ENCODE measurements at places on chromosomes 1 and 21. TPM values are rescaled to one million over a fixed set of nuclear protein-coding genes. Genes with fewer than 3 reads are reported as not detected.

DNA sequence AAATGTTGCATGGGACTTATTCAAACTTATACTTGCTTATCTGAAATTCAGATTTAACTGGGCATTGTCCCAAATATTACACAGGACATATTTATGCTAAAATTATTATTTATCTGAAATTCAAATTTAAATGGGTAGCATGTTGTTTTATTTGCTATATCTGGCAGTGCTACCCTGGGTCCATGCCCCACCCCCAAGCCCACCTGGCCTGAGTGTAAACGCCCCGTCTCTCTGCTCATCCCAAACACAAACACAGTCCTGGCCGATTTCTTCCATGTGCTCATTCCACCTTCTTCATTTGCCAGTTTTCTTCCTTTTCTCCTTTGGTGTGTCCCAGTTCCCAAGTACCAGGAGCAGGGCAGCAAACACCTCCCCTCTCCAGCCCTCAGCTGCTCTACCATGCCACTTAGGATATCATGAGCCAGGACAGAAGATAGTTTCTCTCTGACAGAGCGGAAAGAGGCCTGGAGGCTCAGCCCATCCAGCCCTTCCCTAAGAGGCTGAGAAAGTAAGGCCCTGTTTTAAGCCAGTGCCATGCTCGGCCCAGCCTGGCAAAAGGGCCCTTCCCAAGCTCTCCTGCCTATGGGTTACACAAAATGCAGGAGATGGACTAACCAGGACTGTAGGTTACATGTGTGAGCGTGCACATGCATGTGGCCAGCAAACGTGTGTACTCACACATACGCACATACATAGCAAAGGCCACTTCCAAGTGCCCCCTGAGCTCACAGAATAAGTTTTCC is 69.5 kb downstream of the UBE2T start:
- no peak for DNase-seq

Gene BSND
- not detected for polyA plus RNA-seq

Gene PGM1
- 96.2 TPM for polyA plus RNA-seq

DNA sequence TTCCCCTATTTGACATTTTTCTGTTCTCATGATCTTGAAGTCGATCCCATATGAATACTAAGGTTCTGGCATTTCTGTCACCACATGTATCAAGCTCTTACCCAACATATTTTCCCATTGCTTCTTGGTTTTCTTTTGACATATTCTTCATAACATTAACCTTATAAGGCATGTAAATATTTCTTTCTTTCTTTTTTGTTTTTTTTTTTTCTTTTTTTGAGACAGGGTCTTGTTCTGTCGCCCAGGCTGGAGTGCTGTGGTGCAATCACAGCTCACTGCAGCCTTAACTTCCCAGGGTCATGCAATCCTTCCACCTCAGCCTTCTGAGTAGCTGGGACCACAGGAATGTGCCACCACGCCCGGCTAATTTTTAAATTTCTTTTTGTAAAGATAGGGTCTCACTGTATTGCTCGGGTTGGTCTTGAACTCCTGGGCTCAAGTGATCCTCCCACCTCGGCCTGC is 33.1 kb upstream of the ERRFI1 start:
- DNase-seq: no peak

Gene DNM3
- polyA plus RNA-seq: 1.5 TPM
